ENCODE measurements at places on chromosomes 2 and 18.

DNA sequence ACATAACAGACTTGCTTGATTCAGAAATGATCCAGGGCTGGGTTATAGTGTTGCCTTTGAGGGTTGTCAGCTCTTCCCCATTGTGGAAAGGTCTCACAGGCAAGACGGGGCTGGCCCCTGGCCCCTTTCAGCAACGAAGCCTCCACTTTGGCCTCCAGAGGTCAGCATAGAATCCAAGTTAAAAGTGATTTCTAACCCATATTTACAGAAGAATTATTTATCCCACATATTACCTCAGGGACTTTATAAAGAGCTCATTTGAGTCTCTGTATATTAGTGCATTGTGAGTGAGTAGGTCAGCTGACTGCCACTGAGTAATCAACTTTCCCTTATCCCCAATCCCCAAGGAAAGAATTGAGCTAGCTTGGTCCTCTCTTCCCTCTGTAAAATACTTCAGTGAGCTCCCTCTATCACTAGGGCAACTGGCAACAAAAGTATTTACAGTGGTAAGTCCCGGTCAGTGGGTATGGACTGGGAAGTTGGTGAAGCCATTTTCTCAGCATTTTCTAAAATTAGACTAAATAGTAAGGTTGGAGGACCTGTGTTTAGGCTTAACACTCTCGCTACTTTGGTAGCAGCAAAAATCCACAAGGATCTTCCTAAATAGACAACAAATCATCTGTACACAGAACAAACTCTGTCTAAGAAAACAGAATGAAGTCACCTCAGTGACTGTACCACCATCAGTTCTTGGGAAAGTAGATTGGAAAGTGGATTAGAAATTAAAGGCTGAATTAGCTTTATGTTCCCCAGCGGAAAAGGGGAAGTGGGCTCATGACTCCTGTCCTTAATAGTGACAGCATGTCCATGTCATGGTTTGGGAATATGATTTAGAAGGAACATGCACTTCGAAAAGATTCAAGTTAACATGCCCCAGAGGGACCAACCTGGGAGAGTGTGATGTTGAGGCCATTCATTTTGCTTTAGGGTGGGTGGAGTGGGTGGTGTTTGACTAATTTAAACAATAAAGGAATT is 171.0 kb upstream of the SIX3 start:
- DNase-seq = no peak

GRCh38 chr2:85695121-85695520 is 963 bp downstream of the GNLY start:
- no peak for DNase-seq

DNA sequence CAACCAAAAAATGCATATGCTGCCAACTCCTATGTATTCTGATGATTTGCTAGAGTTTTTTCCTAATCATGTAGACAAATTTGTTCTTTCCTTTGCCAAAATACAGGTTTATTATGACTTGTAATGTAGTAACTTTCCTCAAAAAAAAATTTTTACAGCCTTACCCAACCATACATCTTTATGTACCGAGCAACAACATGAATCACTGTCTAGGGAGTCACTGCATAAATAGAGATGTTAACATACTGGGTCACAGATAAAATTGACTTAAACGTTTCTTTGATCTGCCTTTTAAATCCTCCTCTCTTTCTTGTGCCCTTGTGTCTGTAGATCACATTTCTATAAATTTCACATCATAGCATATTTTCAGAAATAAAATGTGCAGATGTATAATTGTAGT is 143.6 kb downstream of the MBD2 start:
- DNase-seq = no peak

- DNase-seq = no peak
These were observed 11.0 kb downstream of the CCBE1 start for GRCh38 chr18:59686260-59686659.

- peak; percentile 66 for DNase-seq
These were observed 77.8 kb downstream of the CTIF start for GRCh38 chr18:48616484-48617255.

- no peak for DNase-seq
These were observed 74.4 kb downstream of the RTN4 start for GRCh38 chr2:54975598-54976492.
